ENCODE measurements at places on chromosomes 6 and 20. TPM values are rescaled to one million over a fixed set of nuclear protein-coding genes. Genes with fewer than 3 reads are reported as not detected.

Gene LTA
- 7.6 TPM for total RNA-seq

- no peak overlapping the region for H3K27ac ChIP-seq
- H3K27me3 ChIP-seq, result no peaks in the 10 kb centered on the region
- peaks cover 30% of the 10 kb centered on the region for H3K36me3 ChIP-seq
- H3K4me1 ChIP-seq, result peaks cover 4% of the 10 kb centered on the region
- H3K4me3 ChIP-seq, result peak overlapping the region; percentile 19
- no peak for DNase-seq
Observed at GRCh38 chr6:144583614-144583954, 298.4 kb downstream of the UTRN start.

DNA sequence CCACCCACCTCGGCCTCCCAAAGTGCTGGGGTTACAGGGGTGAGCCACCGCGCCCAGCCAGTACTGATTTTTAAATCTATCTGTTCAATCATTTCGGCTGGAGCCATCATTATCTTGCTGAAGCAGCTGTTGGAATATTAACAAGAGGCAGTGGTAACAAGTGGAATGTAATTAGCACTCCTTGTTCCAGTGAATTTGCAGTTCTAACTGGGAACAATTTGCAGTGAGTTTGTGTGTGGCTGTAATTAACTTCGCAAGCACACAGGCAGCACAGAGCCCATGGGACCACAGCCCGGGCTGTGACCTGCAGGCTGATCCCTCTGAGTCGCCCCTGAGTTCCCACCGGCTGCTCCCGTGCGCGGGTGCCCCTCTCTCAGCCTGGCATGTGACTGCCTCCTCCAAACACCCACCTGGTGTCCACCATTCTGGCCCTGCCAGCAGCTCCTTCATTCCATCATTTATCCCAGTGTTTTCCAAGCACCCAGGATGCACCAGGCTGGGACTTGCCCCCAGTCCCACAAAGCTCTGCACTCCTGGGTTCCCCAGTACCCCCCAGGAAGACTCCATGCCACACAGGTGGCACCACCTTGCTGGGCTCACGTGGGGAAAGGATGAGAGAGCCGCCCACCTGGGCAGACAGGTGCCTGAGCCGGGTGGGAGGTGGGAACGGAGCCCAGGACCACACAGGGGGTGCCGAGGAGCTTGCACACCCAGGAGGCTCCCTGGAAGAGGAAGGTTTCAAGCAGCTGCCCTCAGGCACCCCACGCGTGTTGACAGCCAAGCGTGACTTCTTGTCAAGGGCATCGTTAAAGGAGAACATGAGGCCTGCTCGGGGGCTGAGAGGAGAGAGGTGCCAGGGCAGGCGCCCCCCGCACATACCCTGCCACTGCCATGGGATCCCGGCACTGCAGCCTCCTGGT lies 75.2 kb downstream of the YTHDF1 start:
- no peak overlapping the region for H3K4me3 ChIP-seq
- no peak overlapping the region for H3K27ac ChIP-seq
- H3K27me3 ChIP-seq, result no peaks in the 10 kb centered on the region
- H3K4me1 ChIP-seq, result no peaks in the 10 kb centered on the region
- DNase-seq, result no peak

GRCh38 chr20:53751620-53752318 lies 158.1 kb upstream of the ZNF217 start:
- H3K27me3 ChIP-seq, result no peaks in the 10 kb centered on the region
- no peak overlapping the region for H3K4me3 ChIP-seq
- peak overlapping the region; percentile 80 for H3K27ac ChIP-seq
- H3K36me3 ChIP-seq, result no peaks in the 10 kb centered on the region
- peaks cover 46% of the 10 kb centered on the region for H3K4me1 ChIP-seq

DNA sequence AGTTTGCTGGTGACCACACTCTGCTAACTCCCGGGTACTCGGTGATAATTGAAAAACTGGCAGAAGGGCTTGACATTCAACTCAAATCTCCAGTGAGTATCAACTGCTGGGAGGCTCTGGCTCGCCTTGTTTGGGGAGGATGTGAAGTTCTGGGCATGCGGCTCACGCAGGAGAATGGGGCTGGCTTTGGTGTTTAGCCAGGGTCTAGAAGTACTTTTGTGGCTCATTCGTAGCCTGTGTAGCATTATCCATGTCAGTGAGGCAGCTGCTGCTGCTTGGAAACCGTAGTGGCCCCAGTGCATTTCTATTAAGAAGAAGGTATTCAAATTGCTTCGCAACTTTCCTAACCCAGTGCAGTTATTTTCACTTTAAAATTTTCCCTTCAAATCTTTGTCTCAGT lies 52.2 kb downstream of the KDM1B start:
- H3K27ac ChIP-seq, result no peak overlapping the region
- H3K27me3 ChIP-seq, result no peaks in the 10 kb centered on the region
- peaks cover 12% of the 10 kb centered on the region for H3K36me3 ChIP-seq
- H3K4me1 ChIP-seq, result no peaks in the 10 kb centered on the region
- DNase-seq, result no peak

Data from natural killer cell (primary cell).